ENCODE measurements at places on chromosomes 12 and 14.

DNA sequence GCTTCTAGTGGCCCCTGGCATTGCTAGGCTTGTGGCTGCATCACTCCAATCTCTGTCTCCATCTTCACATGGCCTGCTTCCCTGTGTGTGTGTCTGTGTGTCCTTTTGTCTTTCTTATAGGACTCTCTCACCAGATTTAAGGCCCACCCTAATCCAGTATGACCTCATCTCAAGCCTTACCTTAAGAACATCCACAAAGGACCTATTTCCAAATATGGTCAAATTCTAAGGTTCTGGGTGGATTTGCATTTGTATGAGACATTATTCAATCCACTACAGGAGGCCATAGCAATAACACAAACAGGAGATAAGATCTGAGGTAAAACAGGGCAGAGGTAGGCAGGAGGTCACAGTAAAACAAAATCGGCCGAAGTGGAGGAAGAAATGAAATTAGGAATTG, 375.9 kb downstream of the BTG1 start:
- no peak for DNase-seq

- DNase-seq: peak; percentile 93
Measured at GRCh38 chr14:28773861-28774691, 7.5 kb downstream of the FOXG1 start.

DNA sequence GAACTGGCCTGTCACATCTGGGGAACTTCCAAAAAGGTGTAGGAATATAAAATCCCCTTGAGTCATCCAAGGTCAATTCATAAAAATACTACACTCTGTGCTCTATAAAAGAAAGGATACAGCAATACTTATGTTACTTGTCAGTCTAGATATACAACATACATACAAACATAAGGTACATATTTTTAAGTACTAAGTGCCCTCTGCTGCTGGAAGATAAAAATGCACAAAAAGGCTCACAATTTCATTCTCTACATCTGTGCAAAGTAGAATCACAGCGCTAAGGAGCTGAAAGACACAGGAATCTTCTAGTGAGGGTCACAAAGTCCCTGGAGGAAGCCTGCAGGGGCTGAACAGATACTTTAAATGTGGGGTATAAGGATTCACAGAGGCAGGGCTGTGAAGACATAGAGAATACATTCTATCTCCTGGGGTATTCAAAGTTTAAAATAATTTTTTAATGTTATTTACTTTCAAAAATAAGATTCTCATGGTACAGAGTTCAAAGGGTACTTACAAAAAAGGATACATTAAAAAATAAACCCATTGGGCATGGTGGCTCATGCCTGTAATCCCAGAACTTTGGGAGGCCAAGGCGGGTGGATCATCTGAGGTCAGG, 10.2 kb upstream of the GOLGA5 start:
- DNase-seq: peak; percentile 33

GRCh38 chr12:93813972-93814821, 137.0 kb downstream of the CRADD start:
- no peak for DNase-seq

DNA sequence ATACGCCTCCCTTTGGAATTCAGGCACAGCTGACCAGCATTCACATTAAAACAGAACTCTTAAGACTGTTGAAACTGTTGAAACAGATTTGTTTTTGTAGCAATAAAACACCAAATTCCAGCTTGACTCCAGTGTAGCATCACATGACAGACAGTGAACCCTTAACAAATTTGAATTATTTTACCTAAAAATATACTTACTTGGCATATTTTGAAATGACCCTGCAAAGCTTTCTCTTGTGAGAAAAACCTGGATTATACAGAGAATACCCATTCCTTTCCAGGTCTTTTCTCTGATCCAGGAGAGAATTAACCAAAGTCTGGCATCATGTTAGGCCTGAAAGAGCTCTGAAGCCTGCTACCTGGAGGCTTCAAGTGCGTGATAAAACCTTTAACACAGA, 410.3 kb downstream of the FOXG1 start:
- DNase-seq: no peak

- DNase-seq: peak; percentile 62
Measured at GRCh38 chr14:58299401-58300330, 1.3 kb downstream of the ARID4A start.

- DNase-seq: no peak
Measured at GRCh38 chr12:107196681-107197080, 103.3 kb upstream of the CRY1 start.

- no peak for DNase-seq
Measured at GRCh38 chr14:76776428-76777251, 15.4 kb downstream of the VASH1 start.

- DNase-seq: peak; percentile 91
Measured at GRCh38 chr14:105489542-105490266, 1.3 kb upstream of the TEDC1 start.

GRCh38 chr12:43883748-43884147, 47.9 kb downstream of the TMEM117 start:
- no peak for DNase-seq

- no peak for DNase-seq
Measured at GRCh38 chr12:105235281-105235731, 668 bp downstream of the APPL2 start.

DNA sequence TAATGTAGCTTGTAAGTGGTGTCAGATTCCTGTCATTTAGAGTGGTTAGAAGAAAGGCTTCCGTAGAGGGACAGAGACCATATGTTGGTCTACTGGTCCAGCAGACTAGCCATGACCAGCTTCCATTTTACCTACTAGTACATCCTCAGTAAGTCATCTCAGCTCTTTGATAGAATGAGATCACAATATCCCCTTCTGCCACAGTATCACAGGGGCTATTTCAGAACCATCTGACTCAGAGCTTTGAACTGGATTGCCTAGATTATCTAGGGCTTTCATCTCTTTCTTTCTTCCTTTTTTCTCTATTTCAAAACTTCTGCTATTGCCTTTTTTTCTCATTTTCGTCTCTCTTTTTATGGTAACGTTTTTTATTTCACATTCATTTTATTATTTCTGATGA, 4.7 kb downstream of the ZDHHC17 start:
- DNase-seq: no peak

DNA sequence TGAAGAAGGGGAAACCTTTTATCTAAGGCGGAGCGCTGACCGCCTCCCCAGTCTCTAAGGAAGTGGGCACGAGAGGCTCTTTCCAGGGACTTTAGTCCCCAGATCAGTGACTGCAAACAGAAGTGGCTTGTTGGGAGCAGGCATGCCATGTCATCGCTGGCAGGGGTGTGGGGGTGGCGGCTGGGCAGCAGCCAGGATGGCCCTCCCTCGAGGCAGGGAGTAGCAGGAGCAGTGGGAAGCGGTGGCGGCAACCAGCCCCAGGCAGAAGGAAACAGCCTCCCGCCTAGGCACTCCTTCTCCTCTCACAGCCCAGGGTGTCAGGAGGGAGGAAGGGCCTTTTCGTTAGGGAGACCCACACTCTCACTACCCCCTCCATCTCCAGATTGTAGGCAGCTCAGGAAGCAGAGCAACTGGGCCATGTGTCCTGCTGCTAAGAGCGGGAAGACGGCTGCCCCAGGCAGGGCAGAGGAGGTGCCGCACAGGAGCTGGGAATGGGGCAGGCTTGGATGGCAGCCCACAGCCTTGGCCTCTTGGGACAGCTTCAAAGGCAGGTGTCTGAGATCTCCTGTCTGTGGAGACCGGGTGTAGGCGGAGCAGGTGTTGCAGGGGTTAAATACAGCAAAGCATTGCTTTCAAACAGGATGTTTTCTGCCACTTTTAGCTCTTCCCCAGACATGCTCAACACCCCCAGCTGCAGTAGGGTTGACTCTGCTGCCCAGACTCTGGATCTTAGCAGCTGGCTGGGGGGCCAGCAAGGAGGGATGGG, 21.8 kb downstream of the VDR start:
- no peak for DNase-seq

- no peak for DNase-seq
Measured at GRCh38 chr14:22588526-22589095, 413 bp downstream of the DAD1 start.

DNA sequence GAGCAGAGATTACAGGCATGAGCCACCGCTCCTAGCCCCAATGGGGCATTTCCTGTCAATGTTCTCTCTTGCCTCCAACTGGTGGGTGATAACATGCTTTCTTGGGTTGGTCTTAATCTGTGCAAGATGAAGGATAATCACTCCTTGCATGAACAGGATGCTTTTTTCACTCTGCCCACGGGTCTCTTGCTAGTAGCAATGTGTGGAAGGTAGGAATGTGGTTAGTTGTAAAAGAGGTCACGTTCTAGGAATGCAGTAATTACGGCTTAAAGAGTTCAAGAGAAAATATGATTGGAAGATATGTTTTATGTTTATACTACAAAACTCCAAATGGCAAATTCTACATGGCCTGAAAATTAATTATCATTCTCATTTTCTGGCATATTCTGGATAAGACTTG, 10.5 kb downstream of the RNASE10 start:
- DNase-seq: no peak

DNA sequence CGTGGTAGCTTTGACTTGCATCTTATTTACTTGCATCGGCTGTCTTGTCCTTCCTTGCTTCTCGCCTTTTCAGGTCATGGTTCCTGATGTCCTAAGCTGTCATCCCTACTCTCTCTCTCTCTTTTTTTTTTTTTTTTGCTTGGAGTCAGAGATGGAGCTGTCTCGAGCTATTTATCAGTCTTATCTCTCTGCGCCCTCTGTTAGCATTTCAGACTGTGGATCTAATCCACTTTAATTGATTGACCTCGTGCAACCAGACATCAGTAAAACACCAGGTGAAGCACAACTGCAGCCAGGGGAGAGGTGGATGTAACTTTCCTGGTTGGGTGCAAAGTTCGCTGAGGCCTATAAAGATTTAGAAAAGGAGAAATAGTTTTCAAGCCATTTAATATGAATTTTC, 554.8 kb downstream of the DIO2 start:
- DNase-seq: no peak

- no peak for DNase-seq
Measured at GRCh38 chr12:46763230-46763629, 62.6 kb downstream of the SLC38A4 start.

DNA sequence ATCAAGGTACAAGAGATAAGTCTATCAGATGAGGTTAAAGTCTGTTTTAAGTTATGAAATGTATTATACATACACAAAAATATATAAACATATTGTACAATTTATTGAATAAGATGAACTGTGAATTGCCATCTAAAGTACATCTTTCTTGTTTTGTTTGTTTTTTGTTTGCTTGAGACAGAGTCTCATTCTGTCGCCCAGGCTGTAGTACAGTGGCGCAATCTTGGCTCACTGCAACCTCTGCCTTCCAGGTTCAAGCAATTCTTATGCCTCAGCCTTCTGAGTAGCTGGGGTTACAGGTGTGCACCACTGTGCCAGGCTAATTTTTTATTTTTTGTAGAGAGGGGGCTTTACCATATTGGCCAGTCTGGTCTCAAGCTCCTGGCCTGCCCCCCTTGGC, 10.0 kb upstream of the PPP4R3A start:
- no peak for DNase-seq

- no peak for DNase-seq
Measured at GRCh38 chr12:109572506-109572845, 828 bp downstream of the MMAB start.

- no peak for DNase-seq
Measured at GRCh38 chr12:90816353-90817089, 138.5 kb downstream of the CCER1 start.

DNA sequence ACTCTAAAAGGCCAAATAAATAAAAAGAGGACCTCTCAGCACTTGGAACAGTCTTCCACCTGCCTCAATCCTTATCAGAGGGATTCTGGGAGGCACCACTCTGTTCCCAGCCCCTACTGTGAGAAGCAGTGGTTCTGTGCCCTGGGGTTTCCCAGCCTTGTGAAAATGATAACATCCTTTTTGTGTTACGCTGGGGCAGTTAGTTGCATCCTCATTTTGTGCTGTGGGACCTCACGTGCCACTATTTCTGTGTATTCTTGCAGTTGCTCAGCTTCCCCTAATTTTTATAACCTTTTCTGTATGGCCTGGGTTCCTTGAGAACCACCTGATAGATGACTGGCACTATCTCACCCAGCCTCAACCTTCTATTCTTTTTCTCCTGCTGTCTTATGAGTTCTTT, 10.8 kb upstream of the CMA1 start:
- DNase-seq: no peak

DNA sequence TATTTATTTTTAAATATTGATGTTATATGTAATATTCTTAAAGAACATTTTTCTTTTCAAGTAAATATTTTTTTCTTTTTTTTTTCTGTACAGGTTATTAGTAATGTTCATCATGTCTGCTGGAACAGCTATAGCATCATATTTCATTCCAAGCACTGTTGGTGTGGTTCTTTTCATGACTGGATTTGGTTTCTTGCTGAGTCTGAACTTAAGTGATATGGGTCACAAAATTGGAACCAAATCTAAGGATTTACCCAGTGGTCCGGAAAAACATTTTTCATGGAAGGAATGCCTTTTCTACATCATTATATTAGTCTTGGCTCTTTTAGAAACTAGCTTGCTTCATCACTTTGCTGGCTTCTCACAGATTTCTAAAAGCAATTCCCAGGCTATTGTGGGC, 23.2 kb downstream of the PCNX4 start:
- DNase-seq: no peak

GRCh38 chr12:93823616-93824391, 146.6 kb downstream of the CRADD start:
- no peak for DNase-seq

GRCh38 chr14:72741826-72742117, 152.1 kb downstream of the DPF3 start:
- DNase-seq: no peak

GRCh38 chr14:52275372-52275771, 7.9 kb downstream of the PTGDR start:
- DNase-seq: no peak

- DNase-seq: no peak
Measured at GRCh38 chr12:132647858-132648257, 29.3 kb downstream of the P2RX2 start.

- DNase-seq: no peak
Measured at GRCh38 chr12:74431801-74432200, 105.8 kb upstream of the ATXN7L3B start.

DNA sequence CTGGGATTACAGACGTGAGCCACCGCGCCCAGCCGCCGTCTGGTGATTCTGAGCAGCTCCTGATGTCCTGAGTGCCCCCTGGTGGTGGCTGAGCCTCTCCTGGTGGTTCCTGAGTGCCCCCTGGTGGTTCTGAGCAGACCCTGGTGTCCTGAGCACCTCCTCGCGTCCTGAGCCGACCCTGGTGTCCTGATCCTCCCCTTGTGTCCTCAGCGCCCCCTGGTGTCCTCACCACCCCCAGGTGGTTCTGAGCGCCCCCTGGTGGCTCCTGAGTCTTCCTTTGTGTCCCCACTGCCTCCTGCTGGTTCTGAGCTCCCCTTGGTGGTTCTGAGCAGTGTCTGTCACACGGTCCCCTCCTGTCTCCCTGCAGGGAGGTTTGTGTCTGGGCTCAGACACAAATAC, 1304.9 kb downstream of the TMEM121 start:
- no peak for DNase-seq

GRCh38 chr14:59181791-59182190, 6.7 kb upstream of the DAAM1 start:
- no peak for DNase-seq
